ENCODE measurements at places on chromosomes 13 and 19.

DNA sequence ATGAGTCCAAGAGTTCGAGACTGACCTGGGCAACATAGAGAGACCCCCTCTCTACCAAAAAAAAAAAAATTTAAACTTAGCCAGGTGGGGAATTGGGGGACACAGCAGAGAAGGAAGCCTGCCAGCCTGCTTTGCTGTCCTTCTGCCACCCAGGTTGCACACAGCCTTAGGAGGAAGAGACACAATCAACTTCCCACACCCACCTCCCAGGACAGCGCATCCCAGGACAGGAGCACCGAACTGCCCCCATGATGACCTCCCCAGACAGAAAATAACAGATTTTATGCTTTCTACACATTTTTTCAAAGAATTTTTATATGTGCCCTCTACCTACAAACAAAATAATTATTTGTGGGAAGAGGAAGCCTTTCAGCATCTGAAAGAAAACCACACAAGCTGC, 126.0 kb upstream of the ZNF507 start:
- no peak for DNase-seq

GRCh38 chr13:71030784-71031183, 836.2 kb downstream of the DACH1 start:
- DNase-seq, result no peak

DNA sequence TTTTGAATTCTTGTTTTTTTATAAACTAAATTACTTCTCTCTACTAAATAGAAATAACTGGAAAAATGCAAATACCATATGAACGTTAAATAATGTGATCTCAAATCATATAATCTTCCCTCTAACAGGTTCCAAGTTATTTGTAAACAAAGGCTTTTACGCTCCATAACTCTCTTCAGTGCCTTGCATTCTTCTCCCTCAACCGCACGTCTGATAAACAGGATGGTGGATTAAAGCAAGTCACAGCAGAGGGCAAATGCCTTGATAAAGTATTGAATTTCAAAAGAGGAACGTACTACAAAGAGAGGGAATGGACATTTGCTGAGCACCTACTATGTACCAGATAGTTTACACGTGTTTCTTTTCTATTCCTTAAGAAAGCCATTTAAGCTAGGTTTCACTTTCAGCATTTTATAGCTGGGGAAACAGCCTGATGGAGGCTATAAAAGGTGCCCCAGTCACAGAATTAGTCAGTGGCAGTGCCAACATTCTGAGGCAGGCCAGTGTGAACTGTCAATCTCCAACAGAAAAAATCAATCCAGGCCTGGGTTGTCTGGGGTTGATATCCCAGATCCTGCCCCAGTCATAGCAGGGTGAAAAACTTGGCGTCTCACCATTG, 15.8 kb downstream of the MRPS31 start:
- no peak for DNase-seq

DNA sequence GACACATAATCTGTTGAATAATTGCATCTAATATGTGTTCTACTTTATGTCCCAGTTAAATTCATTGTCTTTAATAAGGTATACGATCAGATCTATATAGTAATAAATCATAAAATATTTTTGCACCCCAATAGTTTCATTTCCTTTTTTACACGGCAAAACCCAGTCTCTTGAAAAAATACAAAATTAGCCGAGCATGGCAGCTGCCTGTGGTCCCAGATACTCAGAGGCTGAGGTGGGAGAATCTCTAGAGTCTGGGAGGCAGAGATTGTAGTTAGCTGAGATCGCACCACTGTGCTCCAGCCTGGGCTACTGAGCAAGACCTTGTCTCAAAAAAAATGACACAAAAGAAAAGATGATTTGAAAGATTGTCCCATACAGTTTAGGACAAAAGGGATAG, 52.3 kb upstream of the PARP4 start:
- no peak for DNase-seq

DNA sequence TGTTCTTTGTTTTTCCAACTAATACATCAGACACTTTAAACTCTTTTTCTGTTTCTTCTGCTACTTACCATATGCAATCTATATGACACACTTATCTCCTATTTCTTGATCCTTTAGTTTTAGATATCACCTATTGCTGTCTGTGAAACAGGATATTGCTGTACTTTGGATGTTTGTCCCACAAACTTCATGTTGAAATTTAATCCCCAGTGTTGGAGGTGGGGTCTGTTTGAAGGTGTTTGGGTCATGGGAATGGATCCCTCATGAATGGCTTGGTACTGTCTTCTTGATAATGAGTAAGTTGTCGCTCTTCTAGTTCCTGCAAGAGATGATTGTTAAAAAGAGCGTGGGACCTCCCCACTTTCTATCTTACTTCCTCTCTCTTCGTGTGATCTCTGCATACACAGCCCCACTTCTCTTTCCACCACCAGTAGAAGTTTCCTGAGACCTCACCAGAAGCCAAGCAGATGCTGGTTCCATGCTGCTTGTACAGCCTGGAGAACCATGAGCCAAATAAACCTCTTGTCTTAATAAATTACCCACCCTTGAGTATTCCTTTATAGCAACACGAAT, 244.2 kb downstream of the NHLRC3 start:
- DNase-seq, result no peak

DNA sequence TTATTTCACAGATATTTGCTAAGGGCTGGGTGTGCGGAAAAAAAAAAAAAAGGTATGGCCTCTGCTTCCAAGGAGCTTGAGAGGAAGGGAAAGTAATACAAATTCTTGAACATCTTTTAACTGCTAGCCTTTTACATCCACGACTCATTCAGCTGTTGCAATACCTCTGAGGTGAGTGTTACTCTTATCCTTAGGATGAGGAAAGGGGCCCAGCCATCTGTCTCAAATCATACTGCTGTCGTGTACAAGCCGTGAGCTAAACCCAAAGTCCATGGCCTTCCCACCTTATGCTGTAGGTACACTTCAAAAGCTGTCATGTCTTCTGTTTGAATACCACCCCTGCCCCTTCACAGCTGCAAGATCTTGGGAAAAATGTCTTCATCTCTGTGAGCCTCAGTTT, 146.8 kb downstream of the KCNRG start:
- no peak for DNase-seq

GRCh38 chr19:14103310-14103709, 12.8 kb upstream of the SAMD1 start:
- DNase-seq, result no peak

DNA sequence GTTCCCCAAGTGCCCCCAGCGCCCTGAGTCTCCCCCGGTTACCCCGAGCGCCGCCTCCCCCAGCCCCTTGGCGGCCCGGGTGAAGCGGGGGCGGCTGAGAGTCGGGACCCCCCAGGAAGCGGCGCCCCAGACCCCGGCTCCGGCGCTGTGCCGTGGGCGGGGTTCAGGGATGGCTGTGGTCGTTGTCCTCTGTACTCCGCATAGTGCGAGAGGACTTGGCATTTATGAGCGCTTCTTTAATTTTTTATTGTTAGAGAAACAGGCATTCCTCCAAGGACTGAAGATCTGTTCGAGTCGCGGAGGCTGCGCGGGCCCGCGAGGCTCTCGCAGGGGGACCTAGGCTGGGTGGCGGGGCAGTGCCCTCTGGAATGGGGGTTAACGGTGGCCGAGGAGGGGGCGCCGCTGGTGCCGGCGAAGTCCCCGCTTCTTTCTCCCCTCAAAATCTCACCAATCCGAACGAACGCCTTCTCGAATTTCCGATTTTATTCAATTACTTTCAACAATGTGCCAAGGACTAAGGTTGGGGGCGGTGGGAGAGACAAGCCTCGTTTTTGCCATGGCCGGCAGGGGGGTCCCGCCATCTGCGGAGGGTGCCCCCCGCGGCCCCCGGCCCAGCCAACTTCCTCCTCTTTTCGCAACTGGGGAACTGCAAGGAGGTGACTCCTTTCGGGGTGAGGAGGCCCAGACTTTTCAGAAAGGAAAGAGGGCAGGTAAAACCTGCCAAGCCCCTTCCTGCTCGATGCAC, 596 bp upstream of the GJB2 start:
- DNase-seq, result no peak

- DNase-seq, result no peak
Measured at GRCh38 chr13:110616103-110617101, 1.1 kb downstream of the NAXD start.

GRCh38 chr13:100440751-100441425, 147.7 kb downstream of the GGACT start:
- no peak for DNase-seq

DNA sequence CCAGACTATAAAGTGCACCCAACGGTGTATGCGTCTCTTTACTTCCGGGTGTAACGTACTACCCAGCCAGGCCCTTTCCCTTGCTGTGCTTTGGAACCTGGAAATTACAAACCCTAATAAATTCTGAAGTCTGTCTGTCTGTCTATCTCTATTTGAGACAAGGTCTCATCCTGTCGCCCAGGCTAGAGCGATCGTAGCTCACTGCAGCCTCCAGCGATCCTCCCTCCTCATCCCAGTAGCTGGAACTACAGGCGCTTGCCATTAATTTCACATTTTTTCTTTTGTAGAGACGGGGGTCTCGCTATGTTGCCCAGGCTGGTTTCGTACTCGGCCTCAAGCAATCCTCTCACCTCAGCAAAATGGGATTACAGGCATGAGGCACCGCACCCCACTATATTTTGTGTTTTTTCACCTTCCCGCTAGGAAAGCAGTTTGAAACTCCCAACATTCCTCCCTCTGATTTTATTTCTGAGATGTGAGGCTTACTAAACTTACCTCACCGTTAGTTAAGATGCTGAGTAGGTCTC, 469 bp upstream of the RNF6 start:
- no peak for DNase-seq

- DNase-seq, result no peak
Measured at GRCh38 chr13:44848920-44849676, 140.2 kb downstream of the NUFIP1 start.

DNA sequence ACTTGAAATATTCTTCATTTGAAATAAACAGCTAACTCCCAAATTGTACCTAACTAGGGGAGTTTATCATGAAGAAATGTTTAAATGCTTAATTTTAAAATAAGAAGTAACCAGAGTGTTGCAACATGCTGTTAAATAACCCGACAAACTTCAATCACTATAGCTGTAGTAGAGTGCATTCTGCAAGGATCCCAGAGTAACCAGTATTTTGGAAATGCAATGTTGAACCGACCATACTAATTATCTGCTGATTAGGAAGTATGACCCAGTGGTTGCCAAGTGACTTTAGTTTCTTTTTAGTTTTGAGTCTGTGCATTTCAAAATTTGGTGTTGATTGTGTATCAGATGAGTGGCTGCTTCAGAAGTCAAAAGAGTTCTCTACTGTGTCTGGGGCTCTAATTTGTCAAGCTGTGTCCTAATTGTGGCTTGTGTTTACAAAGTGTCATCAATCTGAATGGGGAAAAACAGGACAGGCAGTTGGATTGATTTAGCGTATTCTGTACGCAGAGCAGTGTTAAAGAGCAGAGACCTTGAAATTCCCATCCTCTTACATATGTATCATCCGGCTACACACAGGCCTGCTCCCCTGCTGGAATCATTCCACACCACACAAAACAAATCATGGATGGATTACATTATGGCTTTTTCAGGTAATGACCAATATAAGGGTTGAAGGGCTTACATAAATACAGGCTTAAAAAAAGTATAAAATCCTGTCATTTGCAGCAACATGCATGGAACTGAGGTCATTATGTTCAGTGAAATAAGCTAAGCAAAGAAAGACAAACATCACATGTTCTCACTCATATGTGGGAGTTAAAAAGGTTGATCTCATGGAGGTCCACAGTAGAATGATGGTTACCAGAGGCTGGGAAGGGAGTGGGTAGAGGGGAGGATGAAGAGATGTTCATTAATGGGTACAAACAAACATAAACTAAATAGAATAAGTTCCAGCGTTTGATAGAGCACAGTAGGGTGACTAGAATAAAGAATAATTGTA, 351.5 kb downstream of the KLF12 start:
- DNase-seq, result no peak

DNA sequence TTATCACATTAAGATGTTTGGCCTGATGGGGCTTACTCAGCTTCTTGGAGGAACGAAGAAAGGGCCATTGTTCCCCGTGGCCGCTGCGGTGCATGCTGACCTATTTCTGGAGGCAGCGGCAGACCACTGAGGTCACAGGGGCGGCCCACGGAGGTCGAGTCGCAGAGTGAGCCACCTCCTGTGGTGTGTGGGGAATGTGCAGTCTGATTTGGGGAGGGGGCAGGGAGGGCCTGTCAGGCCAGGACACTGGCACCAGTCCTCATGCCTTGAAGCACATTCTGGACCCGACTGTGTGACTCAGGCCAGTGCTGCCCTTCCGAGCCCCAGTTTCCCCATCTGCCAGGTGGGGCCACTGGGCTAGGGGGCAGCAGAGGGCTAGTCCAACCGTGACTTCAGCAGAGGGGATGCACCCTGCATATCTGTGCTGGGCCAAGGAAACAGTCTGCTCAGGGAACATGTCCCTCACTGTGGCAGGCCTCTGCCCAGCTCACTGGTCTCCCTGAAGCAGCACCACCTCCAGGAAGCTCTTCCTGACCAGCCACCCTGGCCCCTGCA, 6.3 kb downstream of the SLC7A10 start:
- no peak for DNase-seq

- DNase-seq, result no peak
Measured at GRCh38 chr13:71513411-71514033, 353.5 kb downstream of the DACH1 start.

DNA sequence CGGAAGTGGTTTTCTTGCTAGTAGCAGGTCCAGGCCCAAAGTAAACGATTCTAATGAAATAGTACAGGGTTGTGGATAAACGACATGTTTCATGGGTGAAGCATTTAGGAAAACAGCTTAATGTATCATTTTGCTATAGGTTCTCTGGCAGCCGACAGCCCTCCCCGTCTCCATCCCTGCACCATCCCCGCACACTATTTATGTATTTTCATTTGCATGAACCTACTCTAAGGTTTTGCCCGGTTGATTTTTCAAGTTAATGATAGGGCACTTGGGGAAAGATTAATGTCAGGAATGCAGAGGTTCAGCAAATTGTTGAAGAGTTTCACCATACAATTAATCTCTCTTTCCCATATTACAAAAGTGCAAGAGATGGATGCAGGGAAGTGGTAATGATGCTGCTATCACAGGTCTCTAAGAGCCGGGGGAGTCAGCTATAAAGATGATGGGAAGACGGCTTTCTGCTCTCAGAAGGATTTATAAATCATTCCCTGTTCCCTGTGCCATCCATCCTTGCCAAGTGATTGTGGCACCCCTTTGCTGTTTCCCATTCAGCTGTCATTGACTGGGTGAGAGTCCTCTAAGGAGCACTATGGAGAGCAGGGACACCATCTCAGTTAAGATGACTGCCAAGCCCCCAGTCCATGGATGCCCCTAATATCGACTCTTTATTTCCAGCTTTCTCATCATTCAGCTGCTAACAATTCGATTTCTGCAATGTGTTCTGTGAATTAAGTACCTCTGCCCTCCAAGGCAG, 186.3 kb downstream of the IRS2 start:
- DNase-seq, result no peak

DNA sequence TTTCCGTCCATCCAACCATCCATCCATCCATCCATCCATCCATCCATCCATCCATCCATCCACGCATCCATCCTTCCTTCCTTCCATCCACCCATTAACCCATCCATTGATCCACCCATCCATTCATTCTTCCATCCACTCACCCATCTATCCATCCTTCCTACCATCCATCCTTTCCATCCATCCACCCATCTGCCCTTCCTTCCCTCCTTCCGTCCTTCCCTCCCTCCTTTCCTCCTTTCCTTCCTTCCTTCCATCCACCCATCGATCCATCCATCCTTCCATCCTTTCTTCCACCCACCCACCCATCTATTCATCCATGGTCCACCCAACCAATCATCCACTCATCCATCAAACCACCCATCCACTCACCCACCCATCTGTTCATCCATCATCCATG, 70.1 kb downstream of the MLLT1 start:
- DNase-seq, result no peak

- DNase-seq, result peak; percentile 94
Measured at GRCh38 chr19:56538254-56538760, 441 bp upstream of the ZFP28 start.

- DNase-seq, result no peak
Measured at GRCh38 chr13:88895261-88895941, 1224.2 kb downstream of the SLITRK5 start.

- DNase-seq, result no peak
Measured at GRCh38 chr13:26919732-26920131, 159.1 kb upstream of the GPR12 start.

Data from left forelimb (tissue), 1 donor.